ENCODE measurements at places on chromosomes 7 and 10. TPM values are rescaled to one million over a fixed set of nuclear protein-coding genes. Genes with fewer than 3 reads are reported as not detected.

HMX3 gene
- total RNA-seq, result not detected

C10orf90 gene
- total RNA-seq, result not detected

TCAF2 gene
- 8.4 TPM for total RNA-seq

PRKCQ gene
- total RNA-seq, result 2.1 TPM

OR2A12 gene
- not detected for total RNA-seq

SNCG gene
- 45.8 TPM for total RNA-seq

CALHM2 gene
- total RNA-seq, result 9.9 TPM

CALHM3 gene
- not detected for total RNA-seq

LGI1 gene
- total RNA-seq, result not detected

SUGCT gene
- total RNA-seq, result 1.2 TPM

FRMPD2 gene
- not detected for total RNA-seq

IFRD1 gene
- 35.4 TPM for total RNA-seq

AP5Z1 gene
- total RNA-seq, result 16.7 TPM

LIPJ gene
- total RNA-seq, result not detected

TMEM229A gene
- not detected for total RNA-seq

PLXNA4 gene
- 0.15 TPM for total RNA-seq

TMEM196 gene
- not detected for total RNA-seq

IDI2 gene
- not detected for total RNA-seq

ATP5F1C gene
- 382 TPM for total RNA-seq

BLNK gene
- total RNA-seq, result not detected

LBX1 gene
- total RNA-seq, result not detected

TMEM236 gene
- total RNA-seq, result under 0.01 TPM

EPHA1 gene
- not detected for total RNA-seq

CLRN3 gene
- not detected for total RNA-seq

EPHB4 gene
- total RNA-seq, result 102 TPM

HYAL4 gene
- total RNA-seq, result not detected

SFXN3 gene
- 51.3 TPM for total RNA-seq

TYW1B gene
- total RNA-seq, result 2.1 TPM

FBXO24 gene
- 0.15 TPM for total RNA-seq

AZGP1 gene
- total RNA-seq, result not detected

CDHR1 gene
- under 0.01 TPM for total RNA-seq

PODXL gene
- 74.4 TPM for total RNA-seq

LEP gene
- not detected for total RNA-seq

ANKRD2 gene
- 2.1 TPM for total RNA-seq

SPDYE18 gene
- under 0.01 TPM for total RNA-seq

CRYGN gene
- total RNA-seq, result not detected

NOLC1 gene
- total RNA-seq, result 51.5 TPM

BTBD16 gene
- not detected for total RNA-seq

ZPBP gene
- total RNA-seq, result not detected

HABP2 gene
- not detected for total RNA-seq

LLCFC1 gene
- total RNA-seq, result not detected

All from epithelial cell of umbilical artery (primary cell).